ENCODE measurements at places on chromosomes 13 and 19. TPM values are rescaled to one million over a fixed set of nuclear protein-coding genes. Genes with fewer than 3 reads are reported as not detected.

DNA sequence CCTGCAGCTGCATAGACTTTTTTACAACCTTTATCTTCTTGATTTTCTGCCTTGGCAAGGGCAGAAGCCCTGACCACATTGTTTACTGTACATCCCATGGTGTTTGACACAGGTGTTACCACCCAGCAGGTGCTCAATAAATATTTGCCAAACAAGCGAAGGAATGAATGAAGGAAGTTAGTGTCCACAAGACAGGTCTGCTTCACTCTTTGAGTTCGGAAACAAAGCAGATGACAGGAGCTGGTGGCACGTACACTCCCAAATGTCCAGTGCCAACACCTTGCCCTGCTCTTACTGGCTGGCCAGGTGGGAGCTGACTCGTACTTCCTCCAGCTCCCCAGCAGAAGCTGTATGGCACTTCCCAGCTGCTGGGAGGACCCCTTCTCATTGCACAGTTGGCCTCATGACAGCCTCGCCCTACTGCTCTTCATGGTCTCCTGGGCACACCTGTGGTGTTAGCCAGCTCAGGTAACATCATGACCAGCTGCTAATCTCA lies 22.0 kb upstream of the MUC16 start:
- no peak for DNase-seq

DNA sequence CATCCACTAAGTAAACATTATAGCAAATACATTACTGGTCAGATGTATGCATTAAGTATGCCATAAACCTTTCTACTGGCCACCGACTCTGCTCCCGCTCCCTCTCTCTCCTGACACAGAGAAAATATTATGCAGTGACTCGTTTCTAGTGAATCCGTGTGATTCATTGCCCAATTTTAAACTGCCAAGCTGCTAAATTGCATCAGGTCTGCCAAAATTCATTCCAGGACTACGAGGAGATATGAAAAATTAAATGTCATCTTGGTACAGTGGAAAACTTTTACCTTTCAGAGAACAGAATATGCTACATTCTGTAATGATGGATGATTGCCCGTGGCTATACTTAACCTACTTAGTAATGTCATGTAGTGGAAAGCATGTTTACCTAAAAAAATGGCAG lies 368.8 kb upstream of the TSHZ3 start:
- DNase-seq, result no peak

DNA sequence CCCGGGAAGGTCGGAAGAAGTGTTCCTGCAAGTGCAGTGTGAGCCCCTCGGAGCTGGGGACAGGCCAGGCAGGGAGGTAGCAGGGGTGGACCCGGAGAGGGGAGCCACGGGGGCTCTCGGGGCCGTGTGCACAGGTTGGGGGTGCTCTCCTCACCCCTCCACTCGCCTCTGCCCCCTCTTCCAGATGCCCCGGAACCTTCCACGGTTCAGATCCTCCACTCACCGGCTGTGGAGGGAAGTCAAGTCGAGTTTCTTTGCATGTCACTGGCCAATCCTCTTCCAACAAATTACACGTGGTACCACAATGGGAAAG lies 9.0 kb downstream of the CD22 start:
- DNase-seq, result no peak

Gene GPX4
- total RNA-seq, result 461 TPM
